ENCODE measurements at places on chromosomes 6 and 20.

DNA sequence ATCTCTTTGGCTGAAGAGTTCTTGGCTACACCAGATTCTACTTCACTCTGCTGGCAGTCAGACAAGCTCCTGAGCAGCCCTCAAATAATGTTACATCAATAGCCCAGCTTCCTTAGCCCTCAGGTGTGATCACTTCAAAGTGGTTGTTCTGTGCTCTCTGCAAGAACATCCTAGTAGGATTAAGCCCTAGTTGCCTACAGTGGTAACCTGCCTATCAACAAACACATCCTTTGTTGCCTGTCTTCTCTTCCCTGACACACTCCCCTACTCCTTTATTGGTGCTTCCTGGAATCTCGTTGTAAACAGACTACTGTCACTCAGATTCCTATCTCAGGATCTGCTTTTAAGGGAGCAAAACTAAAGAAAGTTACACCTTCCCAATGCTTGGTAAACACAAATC lies 45.1 kb upstream of the TASP1 start:
- no peak for DNase-seq

DNA sequence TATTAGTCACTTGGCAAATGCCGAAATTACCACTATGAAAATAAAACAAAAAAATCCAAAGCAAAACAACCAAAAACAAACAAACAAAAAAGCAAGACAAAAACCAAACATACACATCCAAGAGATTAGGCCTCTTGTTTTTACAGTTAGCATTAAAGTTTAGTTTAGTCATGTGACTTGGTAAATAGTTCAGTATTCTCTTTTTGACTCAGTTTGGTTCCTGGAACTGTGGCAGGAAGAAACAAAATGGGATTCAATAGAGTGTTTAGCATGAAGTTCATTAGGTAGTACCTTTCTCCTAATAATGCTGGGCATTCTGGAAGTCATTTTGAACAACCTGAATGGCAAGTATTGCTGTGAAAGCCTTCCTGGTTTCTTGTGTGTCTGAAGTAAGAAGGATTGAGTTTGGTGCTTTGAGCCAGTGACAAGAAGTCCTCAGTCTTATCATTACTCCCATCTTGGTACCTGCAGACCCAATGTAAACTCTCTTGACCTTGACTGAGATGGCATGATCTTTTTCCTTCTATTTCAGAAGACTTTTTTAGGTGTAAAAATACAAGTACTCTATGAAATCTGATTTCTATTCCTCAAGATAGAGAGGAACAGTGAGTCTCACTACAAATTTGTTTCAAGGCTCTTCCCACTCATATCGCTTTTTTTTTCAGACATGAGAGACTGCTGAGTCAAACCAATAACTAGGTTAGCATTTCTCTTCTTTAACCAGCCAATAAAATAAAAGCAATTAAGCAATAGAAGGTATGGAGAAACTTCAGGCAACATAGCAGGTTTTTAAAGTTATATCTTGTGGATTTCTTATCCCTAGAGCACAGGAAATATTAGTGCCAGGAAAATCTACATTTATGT lies 223.6 kb upstream of the PREP start:
- no peak for DNase-seq

DNA sequence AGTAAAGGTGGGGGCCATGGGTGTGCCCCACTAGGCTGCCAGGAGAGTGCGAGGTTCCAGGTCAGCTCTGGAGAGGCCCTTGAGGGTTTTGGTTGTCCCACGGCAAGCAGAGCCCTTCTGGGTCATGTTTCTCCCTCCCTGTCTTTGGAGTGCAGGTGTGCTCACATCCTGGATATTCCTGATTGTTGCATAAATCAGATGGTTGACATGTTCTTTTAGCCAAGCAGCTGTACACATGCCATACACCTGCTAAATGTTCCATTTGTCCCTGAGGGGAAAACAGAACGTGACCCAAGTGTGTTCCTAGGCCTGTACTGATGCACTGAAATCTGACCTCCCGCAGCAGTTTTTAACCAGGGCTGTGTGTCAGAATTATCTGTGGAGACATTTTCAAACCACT lies 77.5 kb upstream of the BEND3 start:
- no peak for DNase-seq

GRCh38 chr6:75374961-75375400 lies 90.4 kb upstream of the TMEM30A start:
- DNase-seq = no peak

DNA sequence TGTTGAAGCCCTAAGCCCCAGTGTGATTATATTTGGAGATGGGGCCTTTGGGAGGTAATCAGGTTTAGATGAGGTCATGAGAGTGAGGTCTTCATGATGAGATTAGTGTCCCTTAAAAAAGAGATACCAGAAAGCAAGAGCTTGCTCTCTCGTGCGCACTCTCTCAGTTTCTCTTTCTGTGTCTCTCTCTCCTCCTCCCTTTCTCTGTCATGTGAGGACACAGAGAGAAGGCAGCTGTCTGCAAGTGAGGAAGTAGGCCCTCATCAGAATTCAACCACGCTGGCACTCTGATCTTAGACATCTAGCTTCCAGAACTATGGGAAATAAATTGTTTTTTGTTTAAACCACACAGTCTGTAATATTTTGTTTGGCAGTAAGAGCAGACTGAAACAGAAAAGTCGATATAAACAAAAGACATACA lies 180.5 kb downstream of the IBTK start:
- no peak for DNase-seq

GRCh38 chr6:166488076-166488685 lies 98.3 kb downstream of the RAMACL start:
- peak; percentile 68 for DNase-seq

DNA sequence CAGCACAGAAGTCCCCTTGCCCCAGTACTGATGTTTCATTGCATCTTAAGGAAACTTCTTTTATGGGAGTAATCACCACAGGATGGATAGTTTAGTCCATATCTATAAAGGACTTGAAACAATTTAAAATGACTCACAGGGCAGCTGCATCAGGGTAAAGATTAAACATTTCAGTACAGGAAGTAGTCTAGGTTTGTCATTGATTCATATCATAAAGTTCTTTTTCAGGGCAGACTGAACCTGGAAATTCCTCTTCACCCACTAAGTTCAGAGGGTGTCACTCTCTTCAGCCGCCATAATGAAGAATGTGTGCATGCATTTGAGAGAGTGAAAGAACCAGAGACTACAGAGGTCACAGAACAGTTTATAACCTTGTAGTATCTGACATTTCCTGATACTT lies 296.3 kb upstream of the JAG1 start:
- DNase-seq = no peak

- DNase-seq = no peak
These were observed 20.2 kb upstream of the TTK start for GRCh38 chr6:79984261-79984660.

GRCh38 chr20:1927217-1927616 lies 32.0 kb downstream of the SIRPA start:
- DNase-seq = no peak
